Esophagus (tissue), 2 donors: ENCODE measurements at places on chromosomes 11 and 22. TPM values are rescaled to one million over a fixed set of nuclear protein-coding genes. Genes with fewer than 3 reads are reported as not detected.

The TRIM6 gene
- 5.2 TPM for polyA plus RNA-seq

The RIBC2 gene
- 1.5 TPM for polyA plus RNA-seq

The SCGB2A2 gene
- not detected for polyA plus RNA-seq

The OR52I1 gene
- not detected for polyA plus RNA-seq

The ELFN2 gene
- polyA plus RNA-seq: 0.02 TPM

The RPS6KA4 gene
- polyA plus RNA-seq: 28.5 TPM

The TRIM29 gene
- 1,078 TPM for polyA plus RNA-seq

The SAA1 gene
- 15.7 TPM for polyA plus RNA-seq

The IGSF9B gene
- 0.93 TPM for polyA plus RNA-seq

The RASD2 gene
- polyA plus RNA-seq: 0.49 TPM

The ARFGAP2 gene
- 47.7 TPM for polyA plus RNA-seq

The FGF3 gene
- polyA plus RNA-seq: not detected

The FAM181B gene
- 0.51 TPM for polyA plus RNA-seq

The C11orf97 gene
- not detected for polyA plus RNA-seq

The SEC14L2 gene
- 27.2 TPM for polyA plus RNA-seq

The TMEM45B gene
- 59.9 TPM for polyA plus RNA-seq

The CRYBB2 gene
- 0.49 TPM for polyA plus RNA-seq

The TRPC6 gene
- polyA plus RNA-seq: 1.4 TPM

The CALCB gene
- polyA plus RNA-seq: not detected

The MUC5AC gene
- 0.08 TPM for polyA plus RNA-seq

The SOX10 gene
- 0.99 TPM for polyA plus RNA-seq

The IGLL1 gene
- polyA plus RNA-seq: not detected

The GAB4 gene
- not detected for polyA plus RNA-seq

The NARS2 gene
- polyA plus RNA-seq: 17.2 TPM

The KIF18A gene
- polyA plus RNA-seq: 1.6 TPM

The SLC17A6 gene
- not detected for polyA plus RNA-seq

The APIP gene
- polyA plus RNA-seq: 12.5 TPM

The C11orf87 gene
- polyA plus RNA-seq: not detected

The CCDC34 gene
- 7.0 TPM for polyA plus RNA-seq

The PHLDB1 gene
- 25.7 TPM for polyA plus RNA-seq

The STK33 gene
- 0.75 TPM for polyA plus RNA-seq

The PDE2A gene
- polyA plus RNA-seq: 7.6 TPM

The CYP2D6 gene
- polyA plus RNA-seq: 6.3 TPM

The NCF4 gene
- 7.0 TPM for polyA plus RNA-seq

The C11orf16 gene
- polyA plus RNA-seq: not detected

The TPBGL gene
- polyA plus RNA-seq: 0.02 TPM

The TYR gene
- not detected for polyA plus RNA-seq

The OR10AG1 gene
- not detected for polyA plus RNA-seq

The FADS1 gene
- polyA plus RNA-seq: 1.6 TPM

The CFAP300 gene
- 0.63 TPM for polyA plus RNA-seq

The MPZL3 gene
- polyA plus RNA-seq: 18.8 TPM

The OR56A1 gene
- not detected for polyA plus RNA-seq

The OR52N1 gene
- polyA plus RNA-seq: not detected

The MRPL21 gene
- 63.0 TPM for polyA plus RNA-seq

The CD151 gene
- polyA plus RNA-seq: 75.5 TPM

The OR2AT4 gene
- not detected for polyA plus RNA-seq
